Right cardiac atrium (tissue), 5 donors: ENCODE measurements at places on chromosomes 6 and 20.

- no peak for DNase-seq
Measured at GRCh38 chr20:39111359-39112177, 149.4 kb downstream of the DHX35 start.

- DNase-seq = no peak
Measured at GRCh38 chr6:118985123-118985830, 50.3 kb upstream of the MCM9 start.

DNA sequence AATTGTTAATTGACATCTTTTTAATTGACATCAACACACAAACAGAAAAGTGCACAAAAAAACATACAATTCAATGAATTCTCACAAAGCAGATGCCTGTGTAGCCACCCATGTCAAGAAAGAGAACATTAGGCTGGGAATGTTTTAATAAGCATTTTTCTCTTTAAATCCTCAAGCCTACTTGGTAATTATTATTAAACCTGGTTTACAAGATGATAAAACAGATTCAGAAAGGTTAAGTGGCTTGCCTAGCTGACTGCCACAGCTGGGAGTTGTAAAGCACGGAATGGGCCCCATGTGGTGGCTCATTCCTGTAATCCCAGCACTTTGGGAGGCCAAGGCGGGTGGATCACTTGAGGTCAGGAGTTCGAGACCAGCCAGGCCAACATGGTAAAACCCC, 90.0 kb upstream of the AKAP12 start:
- DNase-seq = no peak

GRCh38 chr6:82891076-82891475, 174.6 kb downstream of the UBE3D start:
- DNase-seq = no peak

DNA sequence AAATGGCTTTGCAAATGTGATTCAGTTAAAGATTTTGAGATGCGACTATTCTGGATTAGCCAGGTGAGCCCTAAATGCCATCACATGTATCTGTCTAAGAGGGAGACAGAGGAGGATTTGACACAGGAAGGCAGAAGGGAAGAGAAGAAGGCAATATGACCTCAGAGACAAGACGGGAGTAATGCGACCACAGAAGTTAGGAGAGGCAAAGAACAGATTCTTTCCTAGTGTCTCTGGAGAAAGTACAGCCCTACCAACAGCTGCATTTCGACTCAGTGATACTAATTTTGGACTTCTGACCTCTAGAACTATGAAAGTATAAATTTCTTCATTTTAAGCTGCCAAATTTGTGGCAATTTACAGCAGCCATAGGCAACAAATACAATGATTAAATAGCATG, 24.2 kb upstream of the TPD52L1 start:
- no peak for DNase-seq

DNA sequence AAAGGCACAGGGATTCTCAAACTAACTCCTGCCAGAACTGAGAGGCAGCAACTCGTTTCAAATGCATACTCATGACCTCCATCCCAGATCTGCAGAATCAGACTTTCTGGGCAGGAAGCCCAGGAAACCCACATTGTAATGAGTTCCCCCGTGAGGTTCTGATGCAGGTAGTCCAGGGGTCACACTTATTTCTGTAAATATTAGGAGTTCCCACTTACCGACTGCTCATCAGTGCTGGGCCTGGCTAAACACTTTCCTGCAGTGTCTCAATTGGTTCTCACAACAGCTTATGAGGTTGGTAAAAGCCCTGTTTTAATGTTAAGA, 11.6 kb downstream of the DUSP15 start:
- DNase-seq = no peak

DNA sequence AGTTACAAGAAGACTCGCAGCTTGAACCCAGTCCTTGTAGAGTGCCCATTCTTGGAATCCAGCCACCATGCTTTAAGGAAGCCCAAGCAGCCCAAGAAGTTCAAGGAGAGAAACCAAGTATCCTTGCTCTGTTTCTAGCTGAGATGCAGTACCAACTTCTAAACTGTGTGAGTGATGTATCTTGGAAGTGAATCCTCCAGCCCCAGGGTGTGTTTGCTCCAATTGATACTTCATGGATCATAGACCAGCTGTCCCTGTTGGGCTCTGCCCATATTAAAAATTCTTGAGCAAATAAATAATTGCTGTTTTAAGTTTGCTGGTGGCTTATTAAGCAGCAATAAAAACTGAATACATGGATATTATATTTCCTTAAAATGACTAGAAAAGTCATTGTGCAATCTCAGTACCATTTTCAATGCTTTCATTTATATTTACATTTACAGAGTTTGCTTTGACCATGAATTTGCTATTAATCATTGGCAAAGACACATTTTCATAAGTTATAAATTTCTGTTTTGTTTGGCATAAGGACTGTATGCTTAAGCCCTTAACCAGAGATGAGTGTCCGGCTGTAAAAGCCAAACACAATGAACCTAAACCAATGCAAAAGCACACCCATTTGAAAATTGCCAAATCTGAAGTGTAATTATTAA, 9.2 kb downstream of the SPTLC3 start:
- no peak for DNase-seq

DNA sequence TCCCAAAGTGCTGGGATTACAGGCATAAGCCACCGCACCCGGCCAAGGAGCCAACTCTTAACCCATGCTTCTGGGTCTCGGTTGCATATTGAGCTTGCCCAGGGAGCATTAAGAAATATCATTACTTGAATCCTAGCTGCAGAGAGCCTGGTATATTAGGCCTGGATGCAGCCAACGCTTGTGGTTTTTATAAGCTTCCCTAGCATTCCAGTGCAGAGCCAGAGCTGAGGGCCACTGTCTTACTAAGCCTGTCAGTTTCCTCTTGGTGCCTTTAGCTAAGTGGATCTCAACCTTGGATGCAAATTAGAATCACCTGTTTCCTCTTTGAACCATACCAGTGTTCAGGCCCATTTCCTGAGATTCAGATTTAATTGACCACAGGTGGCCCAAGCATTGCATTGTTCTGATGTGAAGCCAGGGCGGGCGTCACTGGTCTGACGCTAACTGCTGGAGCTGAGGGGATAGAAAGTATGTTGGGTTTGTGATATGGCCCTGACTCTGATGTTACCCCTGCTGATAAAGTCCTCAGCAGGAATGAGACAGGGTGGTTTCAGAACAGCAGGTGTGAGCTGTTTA, 76.3 kb downstream of the BTBD3 start:
- no peak for DNase-seq

GRCh38 chr6:137430954-137431353, 63.2 kb downstream of the OLIG3 start:
- no peak for DNase-seq

- no peak for DNase-seq
Measured at GRCh38 chr6:156423829-156424228, 353.3 kb upstream of the ARID1B start.

DNA sequence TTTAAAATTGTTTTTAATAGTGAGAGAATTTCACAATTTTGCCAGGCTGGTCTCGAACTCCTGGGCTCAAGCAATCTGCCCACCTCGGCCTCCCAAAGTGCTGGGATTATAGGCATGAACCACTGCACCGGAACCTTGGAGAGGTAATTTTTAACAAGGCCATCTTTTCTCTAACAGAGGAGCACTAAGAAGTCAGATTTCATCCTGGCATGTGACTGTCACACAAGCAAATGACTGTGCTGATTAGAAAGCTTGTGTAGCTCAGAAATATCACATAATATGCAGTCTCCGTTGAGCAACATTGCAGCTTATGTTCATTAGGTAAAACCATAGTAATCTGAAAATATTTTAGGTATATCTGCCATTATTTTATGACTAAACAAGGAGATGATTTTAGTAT, 156.0 kb downstream of the CCDC170 start:
- no peak for DNase-seq

DNA sequence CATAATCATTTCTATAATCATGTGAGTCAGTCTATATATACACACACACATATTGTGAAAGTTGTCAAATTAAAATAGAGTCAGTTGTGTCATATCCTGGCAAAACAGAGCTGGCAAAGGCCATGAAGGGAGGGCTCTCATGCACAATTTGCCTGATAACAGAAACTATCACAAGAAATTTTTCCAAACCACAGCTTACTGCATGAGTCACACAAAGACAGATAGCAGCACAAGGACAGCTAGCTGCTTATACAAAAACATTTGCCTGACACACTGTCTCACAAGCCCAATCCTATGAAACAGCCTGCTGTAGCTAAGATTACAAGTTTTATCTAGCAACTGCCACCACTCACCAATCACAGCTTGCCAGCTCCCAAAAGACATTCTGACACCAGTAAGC, 848.5 kb upstream of the MAN1A1 start:
- DNase-seq = peak; percentile 58

- no peak for DNase-seq
Measured at GRCh38 chr6:162290846-162291465, 436.6 kb downstream of the PRKN start.

DNA sequence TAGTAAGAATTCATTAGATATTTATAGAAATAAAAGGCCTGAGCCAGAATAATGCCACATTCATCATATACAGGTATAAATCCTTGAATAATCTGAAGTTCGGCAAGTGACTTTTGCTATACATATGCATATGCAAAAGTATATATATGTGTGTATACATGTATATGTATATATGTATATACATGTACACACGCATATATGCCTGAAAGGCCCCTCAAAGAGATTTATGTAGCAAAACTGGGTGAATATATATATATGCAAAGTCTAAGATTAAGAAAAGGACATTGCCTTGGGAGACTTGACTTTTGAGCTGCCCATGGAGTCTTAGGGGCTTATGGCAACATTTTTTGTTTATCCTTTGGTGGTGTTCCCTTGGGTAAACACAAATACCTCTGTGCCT, 231.4 kb downstream of the BMP2 start:
- no peak for DNase-seq

- no peak for DNase-seq
Measured at GRCh38 chr6:29818892-29819291, 8.7 kb upstream of the HLA-G start.

- DNase-seq = no peak
Measured at GRCh38 chr20:32140603-32141002, 31.1 kb downstream of the TM9SF4 start.

DNA sequence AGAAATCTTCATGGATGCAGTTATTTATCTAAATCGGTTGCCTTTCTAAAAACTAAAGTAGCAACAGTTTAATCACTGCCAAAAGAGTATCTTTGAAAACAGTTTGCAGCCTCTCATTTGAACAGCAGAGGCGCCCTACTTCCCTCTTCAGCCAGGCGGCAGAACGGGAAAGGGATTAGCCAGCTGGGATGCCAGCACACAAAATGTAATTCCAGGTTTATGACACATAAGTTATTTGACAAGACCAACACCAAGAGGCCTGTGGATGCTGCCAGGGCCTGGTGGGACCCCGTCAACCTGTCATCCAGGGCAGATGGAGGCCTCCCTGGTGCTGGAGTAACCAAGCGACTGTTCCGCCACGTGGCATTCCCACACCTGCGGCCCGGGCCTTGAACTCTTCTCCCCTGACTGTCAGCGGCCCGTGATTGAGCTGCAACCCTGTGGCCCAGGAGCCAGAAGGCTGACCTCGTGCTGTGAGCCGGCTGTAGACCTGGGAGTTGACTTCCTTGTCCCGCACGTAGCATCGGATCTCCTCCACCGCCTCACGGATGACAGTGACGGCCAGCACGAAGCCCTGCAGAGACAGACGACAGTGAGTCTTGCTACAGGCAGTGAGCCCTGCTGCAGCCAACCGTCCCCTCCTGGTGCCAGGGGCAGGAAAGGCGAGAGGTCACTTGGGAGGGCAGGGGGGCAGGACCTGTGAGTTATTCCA, 55.5 kb downstream of the ATP9A start:
- DNase-seq = no peak

DNA sequence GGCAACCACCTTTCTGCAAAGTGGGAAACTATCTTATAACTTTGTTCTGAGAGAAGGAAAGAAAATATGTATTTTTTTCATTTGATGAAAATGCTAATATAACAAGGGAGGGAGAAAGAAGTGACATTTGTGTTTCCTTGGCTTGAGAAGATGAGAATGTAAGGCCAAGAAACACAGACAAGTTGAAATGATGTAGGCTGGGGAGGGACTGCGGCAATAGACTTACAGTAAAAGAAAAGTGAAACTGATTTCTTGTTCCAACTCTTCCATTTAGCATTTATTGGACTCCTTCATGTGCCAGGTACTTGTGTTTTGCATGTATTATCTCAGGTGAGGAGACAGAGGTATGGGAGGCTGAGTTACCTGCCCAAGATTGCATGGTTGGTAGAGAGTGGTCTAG, 130.9 kb downstream of the CARMIL1 start:
- DNase-seq = no peak

- DNase-seq = peak; percentile 21
Measured at GRCh38 chr6:6218759-6219085, 101.7 kb downstream of the F13A1 start.

- DNase-seq = no peak
Measured at GRCh38 chr6:116695401-116695800, 14.4 kb downstream of the KPNA5 start.

DNA sequence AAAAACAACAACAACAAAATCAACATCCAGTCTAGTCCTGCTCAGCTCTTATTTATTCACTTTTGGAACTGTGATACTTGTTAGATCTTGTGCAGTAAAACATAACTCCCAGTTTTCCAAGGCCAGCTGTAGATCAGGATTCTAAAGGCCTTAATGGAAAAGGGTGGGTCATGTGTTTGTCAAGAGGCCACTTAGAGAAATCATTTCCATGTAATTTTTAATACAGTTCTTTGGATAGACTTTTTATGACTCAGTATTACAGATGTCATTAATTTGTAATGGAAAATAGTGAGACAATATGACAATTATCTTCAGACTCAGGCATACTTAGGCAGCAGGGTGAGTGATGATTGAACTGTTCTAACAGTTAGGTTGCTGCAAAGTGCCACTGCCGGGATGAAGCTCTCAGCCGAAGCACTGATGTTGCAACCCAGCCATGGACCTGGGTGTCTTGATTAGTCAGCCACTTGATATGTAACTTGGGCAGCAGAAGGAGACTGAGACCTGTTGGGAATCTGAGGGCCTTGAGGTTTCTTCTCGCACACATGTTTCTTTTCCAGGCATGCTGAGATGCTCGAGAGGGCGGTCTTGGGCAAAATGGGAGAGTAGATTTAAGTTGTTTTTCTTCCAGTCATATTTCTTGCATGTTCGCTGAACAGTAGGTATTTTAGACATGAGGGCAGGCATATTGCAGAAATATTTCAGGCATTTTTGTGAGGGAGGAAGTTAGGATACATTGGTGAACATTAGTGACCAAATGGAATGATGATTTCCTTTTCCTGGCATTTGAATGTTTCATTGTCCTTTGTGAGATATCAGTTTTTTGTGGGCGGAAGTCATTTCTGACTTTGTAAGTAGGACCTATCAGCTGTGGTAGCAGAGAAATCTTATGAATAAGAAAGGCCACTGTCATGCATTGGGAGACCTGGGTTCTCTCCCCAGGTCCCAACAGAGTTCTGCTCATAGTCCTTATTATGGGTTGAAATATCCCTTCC, 52.3 kb downstream of the SLX4IP start:
- no peak for DNase-seq

GRCh38 chr20:50546729-50547314, 36.6 kb downstream of the PTPN1 start:
- no peak for DNase-seq
